ENCODE measurements at places on chromosomes 6 and 20.

- DNase-seq, result no peak
Observed at GRCh38 chr20:15528391-15529111, 1044.7 kb downstream of the KIF16B start.

DNA sequence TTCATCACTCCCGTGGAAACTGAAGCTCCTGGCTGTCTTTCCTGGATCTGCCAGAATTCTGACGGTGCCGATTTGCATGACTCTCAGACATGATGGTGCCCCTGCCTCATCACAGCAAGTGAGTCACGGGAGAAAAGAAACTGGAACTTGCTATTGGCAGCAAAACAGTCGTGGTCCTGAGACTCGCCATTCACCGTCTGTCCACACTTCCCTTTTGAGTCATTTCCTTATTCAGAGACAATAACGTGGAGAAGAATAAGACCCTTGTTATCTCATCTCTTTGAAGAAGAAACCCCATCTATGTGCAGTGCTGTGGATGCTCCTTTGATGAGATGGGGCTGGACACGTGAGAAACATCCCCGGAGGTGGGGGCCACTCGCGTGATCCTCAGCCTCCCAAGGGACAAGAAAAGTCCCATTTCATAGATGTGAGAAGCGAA lies 4.2 kb downstream of the GPR31 start:
- DNase-seq, result no peak

DNA sequence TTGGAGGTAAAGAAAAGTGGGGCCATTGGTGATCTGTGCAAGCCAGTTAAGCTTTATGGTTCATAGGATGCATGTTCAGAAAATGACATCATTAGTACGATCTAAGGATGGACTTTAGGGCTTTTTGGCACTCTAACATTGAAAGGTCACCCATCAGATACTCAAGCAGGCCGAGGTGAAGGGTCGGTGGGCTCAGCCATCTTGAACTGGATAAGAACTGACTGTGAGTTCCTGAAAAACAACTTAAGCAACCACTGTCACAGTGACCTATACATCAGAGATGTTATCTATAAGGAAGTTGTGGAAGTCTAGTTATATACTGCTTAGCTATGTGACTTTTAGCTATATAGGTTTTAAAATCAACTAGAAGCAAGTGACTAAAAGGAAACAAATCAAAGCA lies 13.0 kb upstream of the ITCH start:
- DNase-seq, result no peak

DNA sequence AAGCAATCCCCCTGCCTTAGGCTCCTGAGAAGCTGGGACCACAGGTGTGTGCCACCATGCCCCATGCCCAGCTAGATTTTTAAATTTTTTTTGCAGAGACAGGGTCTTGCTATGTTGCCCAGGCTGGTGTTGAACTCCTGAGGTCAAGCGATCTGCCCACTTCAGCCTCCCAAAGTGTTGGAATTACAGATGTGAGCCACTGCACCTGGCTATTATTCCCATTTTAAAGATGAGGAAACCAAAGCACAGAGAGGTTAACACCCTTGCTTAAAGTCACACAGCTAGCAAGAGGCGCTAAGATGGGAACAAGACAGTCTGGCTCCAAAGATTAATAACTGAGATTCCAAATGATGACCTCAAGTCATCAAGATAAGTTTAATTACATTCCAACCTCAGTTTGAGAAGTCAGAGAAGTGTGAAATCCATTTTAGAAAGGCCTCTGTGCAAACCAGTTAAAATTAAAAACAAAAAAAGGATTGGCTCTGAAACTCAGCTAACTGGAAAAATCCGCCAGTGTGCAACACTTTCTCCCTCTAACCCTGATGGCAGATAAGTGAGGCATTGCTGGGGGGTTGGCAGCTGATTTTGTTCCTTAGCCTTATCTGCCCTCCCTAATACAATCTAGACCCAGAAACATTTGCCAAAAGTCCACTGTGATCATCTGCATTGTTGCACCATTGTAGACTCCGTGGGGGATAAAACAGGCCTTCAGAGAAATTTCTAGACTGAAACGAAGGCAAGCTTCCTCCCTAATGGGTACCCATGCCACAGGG lies 55.5 kb downstream of the CPNE5 start:
- no peak for DNase-seq

- no peak for DNase-seq
Observed at GRCh38 chr6:106279179-106279578, 46.4 kb downstream of the ATG5 start.

GRCh38 chr20:40763646-40764295 lies 74.7 kb upstream of the MAFB start:
- DNase-seq, result no peak

DNA sequence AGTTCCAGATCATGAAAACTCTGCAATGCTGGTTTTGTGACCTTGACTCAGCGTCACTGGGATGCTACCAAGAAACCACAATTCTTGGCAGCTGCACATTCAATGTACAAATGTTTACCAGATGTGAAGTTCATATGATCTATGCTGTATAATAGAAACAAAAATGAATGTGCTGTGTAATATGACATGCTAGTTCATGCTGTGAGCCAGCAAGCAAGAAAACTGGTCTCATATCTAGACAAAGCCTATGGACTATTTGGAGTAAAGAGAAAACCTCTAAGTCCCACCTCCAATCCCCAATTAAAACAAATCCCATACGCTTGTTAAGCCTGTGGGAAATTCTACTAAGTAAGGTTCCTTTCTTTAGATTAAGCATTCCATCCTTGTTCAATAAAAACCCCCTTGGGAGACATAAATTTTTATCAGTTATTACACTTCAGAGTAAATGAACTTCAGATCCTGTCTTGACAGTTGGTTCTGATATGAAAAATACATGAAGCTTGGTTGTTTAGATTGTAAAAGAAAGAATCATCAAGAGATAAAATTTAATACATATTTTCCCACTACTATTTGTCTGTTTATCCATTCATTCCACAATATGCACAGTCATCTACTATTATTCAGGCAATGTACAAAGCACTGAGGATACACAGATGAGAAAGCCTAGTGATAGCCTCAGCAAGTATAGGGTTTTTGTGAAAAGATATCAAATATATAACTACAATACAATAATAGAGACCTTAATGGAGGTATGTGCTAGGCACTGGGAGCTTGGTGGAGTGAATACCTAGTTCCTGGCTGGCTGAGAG lies 20.1 kb downstream of the COL21A1 start:
- DNase-seq, result no peak

GRCh38 chr6:136535880-136536650 lies 14.2 kb downstream of the MAP7 start:
- DNase-seq, result no peak

DNA sequence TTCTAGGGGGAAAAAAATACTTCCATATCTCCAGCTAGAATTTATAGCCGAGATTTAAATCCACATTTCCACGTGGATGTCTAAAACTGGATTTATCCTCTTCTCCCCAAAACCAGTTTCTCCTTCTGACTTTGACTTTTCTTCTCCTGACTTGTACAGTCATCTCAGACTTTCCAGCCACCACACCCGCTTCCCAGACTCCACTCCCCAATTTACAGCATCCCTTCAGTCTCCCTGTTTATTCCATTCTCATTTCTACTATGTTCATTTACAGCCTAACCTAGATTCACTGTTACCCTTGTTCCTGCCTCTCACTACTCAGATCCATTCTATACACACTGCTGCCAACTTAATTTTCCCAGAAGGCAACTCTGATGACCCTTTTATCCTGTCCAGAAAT lies 224.8 kb downstream of the KHDC1L start:
- DNase-seq, result no peak

- no peak for DNase-seq
Observed at GRCh38 chr6:89775150-89775549, 44.4 kb downstream of the MDN1 start.

- no peak for DNase-seq
Observed at GRCh38 chr6:36964349-36964748, 9.8 kb downstream of the PI16 start.

GRCh38 chr20:5216663-5217062 lies 89.9 kb downstream of the CDS2 start:
- DNase-seq, result no peak

GRCh38 chr20:34268851-34269636 lies 27.8 kb downstream of the ASIP start:
- DNase-seq, result no peak

DNA sequence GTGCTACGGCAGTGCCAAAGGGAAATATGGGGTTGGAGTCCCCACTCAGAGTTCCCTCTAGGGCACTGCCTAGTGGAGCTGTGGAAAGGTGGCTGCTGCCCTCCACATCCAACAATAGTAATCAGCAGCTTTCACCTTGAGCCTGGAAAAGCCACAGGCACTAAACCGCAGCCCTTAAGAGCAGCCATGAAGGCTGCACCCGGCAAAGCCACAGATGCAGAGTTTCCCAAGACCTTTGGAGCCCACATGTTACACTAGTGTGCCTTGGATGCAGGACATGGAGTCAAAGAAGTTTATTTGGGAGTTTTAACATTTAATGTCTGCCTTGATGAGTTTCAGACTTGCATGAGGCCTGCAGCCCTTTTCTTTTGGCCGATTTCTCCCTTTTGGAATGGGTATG lies 91.4 kb upstream of the HSF2 start:
- DNase-seq, result no peak

- no peak for DNase-seq
Observed at GRCh38 chr6:25862199-25862598, 11.8 kb downstream of the SLC17A3 start.

GRCh38 chr6:44820321-44820720 lies 432.8 kb downstream of the CDC5L start:
- DNase-seq, result no peak

GRCh38 chr6:27280540-27281000 lies 31.5 kb downstream of the POM121L2 start:
- no peak for DNase-seq

DNA sequence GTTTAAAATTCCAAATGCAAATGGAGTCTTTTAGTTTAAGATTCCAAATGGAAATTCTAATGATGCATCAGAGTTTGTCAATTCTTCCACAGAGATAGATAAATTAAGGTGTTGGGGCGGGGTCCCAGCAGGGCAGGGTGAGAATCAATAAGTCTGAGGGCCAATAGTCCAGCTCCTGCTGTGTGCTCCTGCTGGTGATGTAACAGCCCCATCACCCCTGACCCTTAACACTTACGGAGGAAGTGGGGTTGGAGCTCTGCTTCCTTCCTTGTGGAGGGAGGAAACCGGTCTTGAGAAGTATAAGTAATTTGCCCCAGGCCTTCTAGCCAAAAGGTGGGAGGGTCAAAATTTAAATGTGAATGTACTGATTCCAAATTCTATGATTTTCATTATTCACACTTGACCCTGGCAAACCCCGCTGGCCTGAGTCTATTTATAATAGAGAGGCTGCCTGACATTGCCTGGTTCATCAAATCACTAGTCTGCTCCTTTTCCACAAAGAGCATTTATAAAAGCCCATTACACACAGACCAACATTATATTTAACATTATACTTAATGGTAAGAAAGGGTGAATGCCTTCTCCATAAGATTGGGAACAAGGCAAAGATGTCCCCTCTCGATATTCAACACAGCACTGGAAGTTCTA lies 17.2 kb downstream of the ZBTB2 start:
- no peak for DNase-seq

GRCh38 chr6:83756565-83756964 lies 47.7 kb upstream of the SNAP91 start:
- DNase-seq, result no peak

GRCh38 chr20:17059465-17059864 lies 167.4 kb upstream of the PCSK2 start:
- DNase-seq, result no peak

- no peak for DNase-seq
Observed at GRCh38 chr20:24109537-24109936, 121.0 kb upstream of the GGTLC1 start.

DNA sequence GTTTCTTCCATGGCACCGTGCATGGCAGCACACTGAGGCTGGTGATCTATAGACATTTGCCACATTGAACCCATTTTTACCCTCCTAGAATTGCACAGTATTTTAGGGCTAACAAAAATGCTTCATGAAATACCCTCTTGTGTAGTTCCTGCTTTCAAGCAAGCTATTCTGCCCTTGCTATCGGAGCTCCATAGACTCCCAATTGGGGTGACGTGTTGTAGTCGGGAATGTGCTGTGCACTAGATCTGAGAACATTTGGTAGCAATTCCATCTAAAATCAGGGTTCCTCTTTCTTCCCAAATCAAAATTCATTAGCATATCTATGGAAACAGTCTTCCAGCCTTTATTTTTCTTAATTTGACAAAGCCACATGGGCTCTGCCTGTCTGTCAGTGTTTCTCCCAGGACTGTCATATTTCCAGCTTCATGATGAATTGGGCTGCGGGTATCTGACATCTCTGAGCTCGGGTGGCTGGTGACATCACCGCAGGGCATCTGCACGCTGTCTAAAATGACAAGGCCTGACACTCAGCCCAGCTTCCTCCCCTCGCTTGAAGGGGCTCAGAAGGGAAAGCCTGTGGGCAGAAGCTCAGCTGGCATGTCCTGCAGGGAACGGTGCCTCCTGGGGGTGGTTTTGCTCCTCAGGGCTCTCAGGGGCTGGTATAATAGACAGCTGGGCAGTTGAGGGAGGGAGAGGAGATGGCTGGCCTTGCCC lies 406.4 kb downstream of the QKI start:
- DNase-seq, result no peak

GRCh38 chr6:142902636-142903053 lies 42.3 kb downstream of the HIVEP2 start:
- DNase-seq, result peak; percentile 43

- no peak for DNase-seq
Observed at GRCh38 chr6:20217891-20218290, 5.6 kb upstream of the MBOAT1 start.

- no peak for DNase-seq
Observed at GRCh38 chr20:58719971-58720371, 27.4 kb downstream of the NPEPL1 start.

GRCh38 chr6:154806804-154807203 lies 73.6 kb downstream of the SCAF8 start:
- no peak for DNase-seq

GRCh38 chr6:101434601-101435000 lies 41.1 kb downstream of the GRIK2 start:
- no peak for DNase-seq

DNA sequence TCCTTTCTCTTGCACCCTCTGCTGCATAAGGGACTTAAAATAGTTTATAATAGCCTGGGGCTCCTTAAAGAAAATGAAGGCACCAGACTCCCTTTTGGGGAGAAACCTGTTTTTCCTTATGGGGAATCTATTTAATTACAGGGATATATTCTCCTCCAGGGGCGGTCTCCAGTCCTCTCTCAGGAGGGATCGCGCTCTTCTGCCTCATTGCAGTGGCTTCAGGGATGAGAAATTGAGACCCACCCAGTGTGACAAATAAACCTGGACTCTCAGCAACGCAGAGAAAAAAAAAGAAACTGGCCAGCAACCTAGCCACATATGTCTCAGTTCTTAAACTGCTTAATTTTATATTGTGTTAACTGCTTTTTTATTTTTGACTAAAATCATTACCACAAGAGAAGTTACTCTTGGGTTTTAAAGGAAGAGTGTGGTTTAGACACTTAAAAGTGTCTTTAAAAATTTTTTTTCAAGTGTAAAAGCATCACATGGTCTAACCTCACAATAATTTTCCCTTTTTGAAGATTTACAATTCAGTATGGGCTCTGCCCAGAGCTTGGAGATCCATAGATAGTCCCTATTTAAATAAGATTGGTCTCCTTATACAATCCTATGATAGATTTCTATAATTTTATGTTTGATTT lies 11.7 kb upstream of the GOPC start:
- no peak for DNase-seq
